ACHN (cell line): ENCODE measurements at places on chromosomes 4 and X.

DNA sequence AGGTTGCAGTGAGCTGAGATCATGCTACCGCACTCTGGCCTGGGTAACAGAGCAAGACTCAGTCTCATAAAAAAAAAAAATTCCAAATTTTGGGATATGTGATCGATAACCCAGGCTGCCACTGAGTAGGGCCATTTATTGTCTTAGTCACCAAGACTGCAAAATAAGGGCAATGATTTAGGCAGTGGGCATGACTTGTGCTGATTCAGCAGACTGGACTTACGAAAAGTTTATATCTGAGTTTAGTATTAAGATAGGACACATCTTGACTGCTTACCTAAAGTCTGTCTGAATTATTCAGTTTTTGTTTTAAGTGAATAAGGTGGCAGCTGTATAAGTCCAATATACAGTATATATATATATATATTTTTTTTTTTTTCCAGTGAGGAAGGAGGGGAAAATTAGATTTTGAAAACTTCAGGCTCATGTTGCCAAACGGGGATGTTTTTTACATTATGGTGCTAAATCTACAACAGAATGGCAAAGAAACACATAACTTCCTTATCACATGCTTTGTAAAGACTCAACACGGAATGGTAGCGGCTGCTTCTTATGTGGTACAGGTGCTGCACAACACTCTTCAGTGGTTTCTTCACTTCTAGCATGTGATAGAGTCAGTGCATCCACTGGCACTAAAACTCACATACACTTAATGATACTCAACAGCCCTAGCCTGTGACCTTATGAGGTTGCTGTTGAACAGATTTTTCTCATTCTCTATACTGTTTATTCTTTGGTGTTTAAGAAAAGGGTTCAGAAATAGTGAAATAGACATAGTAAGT is 6.5 kb downstream of the TEX13D start:
- DNase-seq: no peak

GRCh38 chrX:20252381-20253231 is 14.1 kb downstream of the RPS6KA3 start:
- DNase-seq: peak; percentile 29

- DNase-seq: peak; percentile 41
Observed at GRCh38 chr4:119284876-119285780, 36.8 kb downstream of the FABP2 start.

- no peak for DNase-seq
Observed at GRCh38 chr4:164383058-164383357, 370.9 kb upstream of the SMIM31 start.

DNA sequence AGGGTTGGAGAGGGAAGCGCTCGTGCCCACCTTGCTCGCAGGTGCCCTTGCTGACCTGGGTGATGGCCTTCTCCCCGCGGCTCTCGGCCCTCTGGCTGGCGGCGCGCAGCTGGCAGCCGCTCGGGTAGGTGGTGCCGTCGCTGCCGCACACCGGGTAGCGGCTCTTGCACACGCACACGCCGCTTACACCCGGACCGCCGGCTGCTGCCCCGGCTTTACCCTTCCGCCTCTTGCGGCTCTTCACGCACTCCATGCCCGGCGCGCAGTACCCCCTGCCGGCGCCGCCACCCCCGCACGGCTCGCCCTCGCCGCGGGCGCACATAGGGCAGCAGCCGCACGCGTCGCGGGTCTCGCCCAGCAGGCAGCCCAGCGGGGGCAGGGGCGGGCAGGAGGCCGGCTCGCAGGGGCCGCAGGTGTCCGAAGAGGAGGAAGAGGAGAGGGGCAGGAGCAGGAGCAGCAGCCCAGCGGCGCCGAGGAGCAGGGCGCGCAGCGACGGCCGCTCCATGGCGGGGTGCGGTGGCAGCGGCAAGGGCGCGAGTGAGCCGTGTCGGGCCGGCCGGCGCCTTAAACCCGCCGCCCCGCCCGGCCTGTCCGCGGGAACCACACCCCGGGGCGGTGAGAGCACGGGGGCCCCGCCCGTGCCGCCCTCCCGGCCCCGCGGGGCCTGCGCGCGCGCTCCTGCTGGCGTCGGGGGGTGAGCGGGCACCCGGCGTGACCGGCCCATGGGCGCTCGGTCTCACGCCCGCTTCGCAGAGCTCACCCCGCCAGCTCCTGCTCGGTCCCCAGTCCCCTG is at the start of gene IGFBP7:
Gene IGFBP7, minus strand, starts transcription at position 539 of the 793 bp plus-strand sequence. Its CDS starts 34 bp downstream, at position 505.
- DNase-seq: peak; percentile 66

DNA sequence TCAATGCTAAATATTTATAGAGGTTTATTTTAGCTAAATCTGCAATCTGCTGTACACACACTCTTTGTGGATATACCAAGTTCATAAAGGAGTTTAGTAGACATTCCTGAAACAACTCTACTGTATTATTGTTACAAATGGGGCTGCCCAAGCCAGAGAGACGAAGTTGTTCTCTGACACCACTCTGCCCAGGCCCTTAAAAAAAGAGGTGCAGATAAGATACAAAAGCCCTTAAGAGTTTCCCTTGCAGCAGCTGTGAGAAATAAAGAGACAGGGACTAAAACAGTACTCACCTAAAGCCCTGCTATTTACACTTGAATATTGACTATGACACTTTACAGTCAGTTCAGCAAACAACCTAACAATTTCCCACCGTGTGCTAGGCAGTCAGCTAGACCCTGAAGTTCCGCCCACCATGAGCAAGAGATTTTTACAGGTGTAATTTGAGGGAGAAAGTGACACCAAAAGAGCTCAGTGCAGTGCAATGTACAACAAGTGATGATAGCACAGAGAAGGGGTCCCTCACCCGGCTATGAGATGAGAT is 191.7 kb downstream of the PRDM5 start:
- DNase-seq: no peak

DNA sequence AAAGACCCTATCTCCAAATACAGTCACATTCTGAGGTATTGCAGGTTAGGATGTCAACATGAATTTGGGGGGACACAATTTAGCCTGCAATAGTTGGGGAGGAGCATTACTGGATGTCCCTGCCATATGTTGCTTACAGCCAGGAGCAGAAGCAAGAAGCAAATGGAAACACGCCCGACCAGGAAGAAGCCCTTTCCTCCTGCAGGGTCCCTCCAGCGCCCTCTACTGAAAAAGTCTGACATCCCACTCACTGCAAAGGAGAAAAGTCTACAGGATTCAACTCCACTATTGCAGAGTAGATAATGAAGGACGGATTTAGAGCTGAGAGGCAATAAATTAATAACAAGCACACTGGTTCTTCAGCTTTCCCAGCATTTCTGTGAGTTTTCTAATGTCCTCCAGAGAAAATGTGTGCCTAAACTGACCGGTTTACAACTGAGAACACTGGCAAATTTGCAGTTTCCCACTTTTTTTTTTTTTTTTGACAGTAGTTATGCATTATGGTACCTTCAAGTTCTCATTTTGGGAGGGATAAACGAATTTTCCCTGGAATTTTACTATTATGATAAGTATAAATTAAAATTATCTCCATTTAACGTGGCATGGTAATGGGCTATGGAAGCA is 31.7 kb downstream of the COQ2 start:
- peak; percentile 63 for DNase-seq

DNA sequence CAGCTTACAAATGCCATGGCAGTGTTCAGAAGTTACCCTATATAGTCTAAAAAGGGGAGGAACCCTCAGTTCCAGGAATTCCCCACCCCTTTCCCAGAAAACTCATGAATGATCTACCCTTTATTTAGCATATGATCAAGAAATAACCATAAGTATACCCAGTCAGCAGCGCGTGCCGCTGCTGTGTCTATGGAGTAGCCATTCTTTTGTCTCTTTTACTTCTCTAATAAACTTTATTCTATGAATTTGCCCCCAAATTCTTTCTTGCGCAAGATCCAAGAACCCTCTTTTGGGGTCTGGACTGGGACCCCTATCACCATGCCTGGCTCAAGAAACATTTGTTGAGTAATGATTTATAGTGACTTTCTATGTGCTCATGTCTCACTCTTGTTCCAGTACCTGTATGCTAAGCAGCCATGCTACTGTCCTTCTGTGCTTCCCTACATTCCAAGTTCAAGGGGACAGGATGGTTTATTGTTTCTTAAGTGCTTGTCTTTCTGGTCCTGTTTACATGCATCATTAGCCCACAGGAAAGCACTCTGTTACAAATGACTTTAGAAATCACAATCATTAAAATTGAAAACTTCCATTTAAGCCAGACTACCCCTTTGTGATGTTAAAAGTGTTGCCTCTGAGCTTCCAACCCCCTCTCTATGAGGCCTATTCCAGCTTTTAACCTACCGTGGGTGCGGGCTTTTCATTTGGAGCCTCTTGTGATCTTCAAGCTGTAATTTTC is 63.4 kb upstream of the S100G start:
- no peak for DNase-seq

DNA sequence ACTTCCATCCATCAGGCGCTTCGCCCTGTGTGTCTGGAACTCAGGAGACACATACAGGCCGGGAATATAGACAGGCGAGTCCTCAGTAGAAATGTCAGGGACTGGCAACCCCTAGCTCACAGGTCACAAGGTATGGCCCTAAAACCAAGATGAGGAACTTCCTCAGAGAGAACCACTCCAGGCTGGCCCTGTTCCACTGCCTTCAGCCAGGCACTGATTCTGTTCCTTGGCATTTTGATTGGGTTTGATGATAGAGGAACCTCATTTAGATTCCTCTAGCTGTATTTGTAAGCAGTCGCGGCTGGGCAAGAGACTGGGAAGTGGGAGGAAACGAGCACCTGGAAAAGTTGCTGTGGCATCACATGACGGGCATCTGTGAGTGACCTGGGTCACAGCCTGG is 8.1 kb downstream of the HPSE start:
- no peak for DNase-seq

- DNase-seq: no peak
Observed at GRCh38 chr4:140858897-140859296, 102.7 kb upstream of the TBC1D9 start.

DNA sequence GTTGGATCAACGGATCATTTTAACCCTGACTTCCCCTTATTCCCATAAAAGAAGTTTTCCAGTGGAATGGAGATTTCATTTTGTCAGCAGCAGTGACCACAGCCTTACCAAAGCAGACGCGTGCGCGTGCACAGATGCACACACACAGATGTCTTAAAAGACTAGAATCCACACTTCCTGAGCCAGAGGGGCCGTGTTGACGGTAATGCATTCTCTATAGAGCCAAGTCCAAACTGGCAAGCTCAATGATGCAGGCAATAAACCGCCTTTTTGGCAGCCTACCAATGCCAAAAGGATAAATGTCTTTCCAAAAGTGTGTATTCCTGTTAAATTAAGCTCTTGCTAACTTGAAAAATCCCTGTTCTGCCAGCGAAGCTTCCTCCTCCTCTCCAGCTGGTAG is 18.8 kb upstream of the CLDN34 start:
- DNase-seq: no peak

GRCh38 chr4:24798036-24798610 is 2.8 kb downstream of the SOD3 start:
- no peak for DNase-seq

- DNase-seq: no peak
Observed at GRCh38 chr4:6703786-6704185, 5.9 kb downstream of the MRFAP1L1 start.

DNA sequence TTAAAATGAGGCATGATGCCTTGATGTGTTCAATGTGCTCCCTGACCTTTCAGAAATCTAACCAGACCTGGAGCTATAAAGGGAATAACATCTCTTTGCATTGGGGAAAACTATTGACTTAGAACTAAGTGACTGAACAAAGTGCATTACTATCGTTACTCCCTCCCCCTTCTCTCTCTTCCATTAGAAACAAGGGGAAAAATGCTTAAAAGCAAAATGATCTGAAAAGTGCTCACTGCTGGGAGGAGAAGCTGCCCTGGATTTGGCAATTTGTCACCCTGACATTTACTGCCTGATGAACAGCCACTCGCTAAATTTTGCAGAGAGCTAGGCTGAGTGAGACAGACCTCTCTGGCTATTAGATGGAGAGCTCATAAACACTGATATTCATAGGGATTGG is 48.6 kb upstream of the PARM1 start:
- DNase-seq: no peak

DNA sequence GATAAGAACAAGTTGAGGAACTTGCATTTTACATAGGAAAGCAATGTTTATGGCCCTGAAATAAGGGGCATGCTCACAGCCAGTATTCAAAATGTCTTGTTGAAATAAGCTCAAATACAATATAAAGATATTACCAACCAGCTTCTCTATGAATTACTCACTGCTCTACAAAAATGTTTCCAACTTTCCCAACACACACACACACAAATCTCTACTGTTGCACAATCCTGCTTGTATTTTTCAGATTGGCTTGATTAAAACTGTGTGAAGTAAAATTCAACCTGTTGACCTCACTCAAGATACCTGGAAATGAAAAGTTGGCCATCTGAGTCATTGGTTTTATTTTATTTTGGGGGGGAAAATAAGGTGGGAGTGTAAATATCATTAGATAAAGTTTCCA is 128.6 kb downstream of the CHIC2 start:
- no peak for DNase-seq

- DNase-seq: no peak
Observed at GRCh38 chrX:125374169-125374568, 54.5 kb downstream of the TEX13C start.

- no peak for DNase-seq
Observed at GRCh38 chr4:180832073-180832472, 1411.1 kb upstream of the TENM3 start.

- no peak for DNase-seq
Observed at GRCh38 chrX:51891245-51891644, 2.2 kb upstream of the MAGED1 start.

DNA sequence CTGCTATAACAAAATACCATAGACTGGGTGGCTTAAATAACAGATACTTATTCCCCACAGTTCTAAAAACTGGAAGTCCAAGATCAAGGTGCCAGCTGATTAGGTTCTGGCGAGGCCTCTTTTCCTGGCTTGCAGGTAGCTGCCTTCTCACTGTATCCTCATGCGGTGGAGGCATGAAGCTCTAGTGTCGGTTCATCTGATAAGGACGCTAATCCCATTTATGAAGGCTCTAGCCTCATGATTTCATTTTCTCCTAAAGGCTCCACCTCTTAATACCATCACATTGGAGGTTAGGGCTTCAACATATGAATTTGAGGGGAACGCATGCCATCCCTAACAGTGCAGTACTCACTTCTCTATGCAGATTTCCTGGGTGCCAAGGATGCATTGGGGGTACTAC is 57.9 kb upstream of the STIM2 start:
- DNase-seq: no peak

GRCh38 chrX:45743081-45743533 is 542.4 kb upstream of the DIPK2B start:
- DNase-seq: peak; percentile 43

DNA sequence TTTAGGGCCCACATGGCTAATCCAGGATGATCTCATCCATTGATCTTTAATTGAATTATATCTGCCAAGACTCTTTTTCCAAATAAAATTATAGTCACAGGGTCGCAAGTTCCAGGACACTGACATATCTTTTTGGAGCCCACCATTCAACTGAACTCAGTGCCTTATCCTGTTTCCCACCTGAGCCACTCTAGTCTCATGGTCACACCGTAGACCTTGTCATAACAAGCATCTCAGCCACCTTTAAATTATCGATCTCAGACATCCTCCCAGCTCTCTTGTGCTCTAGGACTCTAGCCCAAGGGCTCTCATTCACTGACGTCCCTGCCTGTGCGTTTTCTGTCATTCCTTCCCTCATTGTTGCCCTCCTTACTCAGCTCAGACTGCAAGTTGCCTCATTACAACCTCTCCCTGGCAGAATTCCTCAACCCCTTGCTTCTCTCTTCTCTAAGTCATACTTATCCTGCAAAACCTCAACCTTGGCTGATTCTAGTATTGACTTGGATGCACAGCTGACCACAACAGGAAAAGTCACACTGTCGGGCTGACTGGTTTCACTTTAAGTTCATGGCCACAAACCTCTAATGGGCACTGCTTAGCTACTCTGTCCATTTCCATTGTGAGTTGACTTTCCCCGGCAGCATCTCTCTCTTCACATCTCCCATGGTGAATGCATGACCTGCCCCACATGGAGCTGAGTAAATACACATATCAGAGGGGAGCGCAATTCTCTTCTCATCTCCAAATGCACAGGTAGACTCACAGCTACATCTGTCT is 91.0 kb upstream of the TRIM2 start:
- DNase-seq: peak; percentile 12
